ENCODE measurements at places on chromosomes 1 and 21.

- DNase-seq, result no peak
Observed at GRCh38 chr1:165897326-165898303, 70.2 kb downstream of the UCK2 start.

DNA sequence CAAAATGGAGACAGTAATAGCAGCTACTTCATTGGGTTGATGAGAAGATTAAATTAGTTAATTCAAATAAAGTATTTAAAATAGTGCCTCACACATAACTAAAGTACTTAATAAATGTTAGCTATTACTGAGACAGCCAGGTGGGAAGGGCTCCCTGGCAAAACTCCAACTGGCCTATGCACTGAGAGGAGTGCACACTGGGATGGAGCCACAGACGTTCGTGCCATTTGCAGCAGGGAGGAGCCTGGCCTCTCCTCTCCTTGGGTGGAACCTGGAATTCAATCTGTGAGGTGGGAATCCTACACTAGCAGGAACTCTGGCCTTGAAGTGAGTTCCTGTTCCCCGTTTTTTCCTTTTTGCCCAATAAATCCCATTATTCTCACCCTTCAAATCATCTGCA, 28.1 kb downstream of the SLC5A9 start:
- DNase-seq, result no peak

- DNase-seq, result no peak
Observed at GRCh38 chr1:109630081-109630897, 10.7 kb downstream of the AMPD2 start.

GRCh38 chr1:213783893-213784292, 203.9 kb upstream of the PROX1 start:
- no peak for DNase-seq

Measured in activated naive CD8-positive, alpha-beta T cell treated with anti-CD3 and anti-CD28 coated beads, Interleukin-2, amount 10 ng/mL, durations not matched to agents 7 days and 5 days (primary cell).